ENCODE measurements at places on chromosomes 2 and 18. TPM values are rescaled to one million over a fixed set of nuclear protein-coding genes. Genes with fewer than 3 reads are reported as not detected.

- peaks cover 5% of the 10 kb centered on the region for H3K36me3 ChIP-seq
- H3K4me1 ChIP-seq = no peaks in the 10 kb centered on the region
- DNase-seq = no peak
- no peak overlapping the region for H3K27ac ChIP-seq
- no peak overlapping the region for H3K4me3 ChIP-seq
Observed at GRCh38 chr2:20758997-20759396, 63.9 kb downstream of the LDAH start.

Gene RPRM
- total RNA-seq = not detected

GRCh38 chr2:137659616-137660015 lies 304.7 kb upstream of the HNMT start:
- DNase-seq = no peak
- no peak overlapping the region for H3K27ac ChIP-seq
- no peaks in the 10 kb centered on the region for H3K27me3 ChIP-seq
- H3K4me1 ChIP-seq = no peaks in the 10 kb centered on the region

DNA sequence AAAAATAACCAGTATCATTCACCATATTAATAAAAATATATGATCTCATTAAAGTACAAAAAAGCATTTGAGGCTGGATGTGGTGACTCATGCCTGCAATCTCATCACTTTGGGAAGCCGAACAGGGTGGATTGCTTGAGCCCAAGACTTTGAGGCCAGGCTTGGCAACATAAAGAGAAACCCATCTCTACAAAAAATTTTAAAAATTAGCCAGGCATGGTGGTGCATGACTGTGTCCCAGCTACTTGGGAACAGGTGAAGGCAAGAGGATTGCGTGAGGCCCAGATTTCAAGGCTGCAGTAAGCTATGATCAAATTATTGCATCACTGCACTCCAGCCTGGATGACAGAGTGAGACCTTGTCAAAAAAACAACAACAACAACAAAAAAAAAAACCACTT lies 75.9 kb downstream of the RAD51AP2 start:
- H3K27ac ChIP-seq = no peak overlapping the region
- DNase-seq = no peak
- H3K36me3 ChIP-seq = no peaks in the 10 kb centered on the region
- no peak overlapping the region for H3K4me3 ChIP-seq
- no peaks in the 10 kb centered on the region for H3K4me1 ChIP-seq

DNA sequence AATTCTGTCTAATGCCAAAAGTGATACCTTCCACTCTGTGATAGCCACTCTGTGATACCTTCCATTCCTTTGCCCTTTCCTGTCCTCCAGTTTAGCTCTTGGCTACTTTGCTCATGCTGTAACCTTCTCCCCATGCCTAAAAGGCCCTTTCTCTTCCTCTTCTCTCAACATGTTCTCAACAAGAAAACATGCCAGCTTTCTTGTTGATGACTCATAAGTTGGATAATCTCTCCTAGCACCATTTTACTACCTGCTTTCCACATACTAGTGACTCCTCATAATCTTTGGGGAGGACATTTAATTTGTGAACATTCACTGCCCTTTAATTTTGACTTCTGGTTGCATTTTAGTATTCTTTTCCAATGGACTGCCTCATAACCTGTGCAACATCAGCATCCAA lies 55.9 kb upstream of the NT5C1B start:
- DNase-seq = no peak
- H3K27me3 ChIP-seq = no peaks in the 10 kb centered on the region
- peaks cover 16% of the 10 kb centered on the region for H3K4me1 ChIP-seq
- no peak overlapping the region for H3K27ac ChIP-seq
- H3K36me3 ChIP-seq = no peaks in the 10 kb centered on the region

DNA sequence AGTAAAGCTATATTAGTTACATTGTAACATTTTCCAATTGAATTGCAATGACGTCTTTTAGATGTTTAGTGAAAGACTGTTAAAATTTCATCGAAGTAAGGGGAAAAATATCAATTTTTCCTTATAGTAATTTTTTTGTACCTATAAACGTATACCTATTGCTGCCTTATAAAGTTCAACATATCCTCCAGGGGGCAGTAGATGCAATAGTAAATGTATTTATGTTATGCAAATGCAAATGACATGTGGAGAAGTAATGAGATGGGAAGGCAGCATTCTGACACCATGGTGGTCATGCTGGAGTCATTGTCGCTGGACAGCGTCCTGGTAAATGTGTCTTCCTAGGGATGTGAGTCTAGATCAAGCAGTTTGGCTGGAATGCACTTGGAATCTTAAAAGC lies 38.7 kb downstream of the MSTN start:
- H3K27ac ChIP-seq = no peak overlapping the region
- H3K4me1 ChIP-seq = no peaks in the 10 kb centered on the region
- H3K27me3 ChIP-seq = no peaks in the 10 kb centered on the region
- no peak for DNase-seq
- no peak overlapping the region for H3K4me3 ChIP-seq
